ENCODE measurements at places on chromosomes 12 and 14.
A peak's percentile ranks its signal among the peaks of the same experiment; 100 is the strongest.

DNA sequence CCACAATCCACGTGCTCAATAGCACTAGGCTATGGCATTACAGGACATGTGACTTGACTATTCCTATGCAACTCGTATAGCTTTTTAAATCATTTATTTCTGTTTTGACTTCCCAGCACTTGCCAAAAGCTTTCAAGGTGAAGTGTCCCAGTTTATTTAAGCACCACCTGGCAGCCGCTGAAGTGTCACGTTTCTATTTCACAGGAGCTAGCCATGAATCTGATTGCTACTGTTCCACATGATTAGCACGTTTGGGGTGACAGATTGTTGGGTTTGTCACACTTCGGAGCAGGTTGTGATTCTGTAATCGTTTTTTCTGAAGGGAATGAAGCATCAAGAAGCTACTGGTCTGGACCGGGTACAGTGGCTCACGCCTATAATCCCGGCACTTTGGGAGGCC lies 39.9 kb upstream of the BICDL1 start:
- DNase-seq, result no peak

DNA sequence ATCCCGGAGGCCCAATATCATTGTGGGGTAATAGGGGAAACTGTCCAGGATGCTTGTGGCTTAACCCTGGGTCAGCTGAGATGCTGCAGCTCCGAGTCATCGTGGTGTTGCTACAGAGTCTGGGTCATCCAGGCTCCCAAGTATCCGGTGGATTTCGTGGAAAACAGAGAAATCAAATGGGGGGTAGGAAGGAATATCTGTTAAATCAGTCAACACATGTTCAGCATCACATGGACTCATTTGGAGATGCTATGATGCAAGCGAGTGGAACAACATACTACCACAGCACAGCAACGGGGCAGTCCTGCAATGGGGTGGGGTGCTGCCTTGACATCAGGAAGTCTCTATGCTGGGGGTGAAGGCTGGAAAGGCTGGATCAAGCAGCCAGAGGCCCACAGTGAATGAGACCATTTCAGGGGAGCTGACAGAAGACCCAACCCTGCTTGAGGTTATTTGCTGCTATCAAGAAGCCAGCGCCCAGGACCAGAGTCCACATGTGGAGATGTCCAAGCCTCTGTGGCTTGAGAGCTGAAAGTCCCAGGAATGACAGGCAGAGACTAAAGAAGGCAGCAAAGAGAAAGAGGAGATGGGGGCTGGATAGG lies 22.9 kb downstream of the VDR start:
- no peak for DNase-seq

DNA sequence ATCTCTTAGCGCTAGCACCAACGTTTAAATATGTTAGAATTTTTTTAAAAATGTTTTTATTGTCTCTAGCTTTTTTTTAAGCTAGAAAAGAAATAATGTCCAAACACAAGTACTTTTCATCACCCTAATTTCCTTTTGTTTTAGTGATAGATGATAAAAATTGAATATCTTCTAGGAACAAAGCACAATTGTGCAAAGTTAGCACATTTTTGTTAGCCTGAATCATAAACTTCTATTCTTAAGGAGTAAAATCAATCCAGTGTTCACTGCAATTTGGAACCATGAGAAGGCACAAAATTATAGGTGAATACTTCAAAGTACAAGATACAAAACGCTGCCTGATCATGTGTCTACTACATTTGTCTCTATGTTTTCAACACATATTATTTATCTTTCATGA lies 408.5 kb upstream of the RPL10L start:
- DNase-seq, result no peak

GRCh38 chr12:22100958-22101748 lies 55.1 kb downstream of the CMAS start:
- peak; percentile 58 for DNase-seq

- DNase-seq, result no peak
Measured at GRCh38 chr14:81247271-81247766, 26.6 kb upstream of the GTF2A1 start.

DNA sequence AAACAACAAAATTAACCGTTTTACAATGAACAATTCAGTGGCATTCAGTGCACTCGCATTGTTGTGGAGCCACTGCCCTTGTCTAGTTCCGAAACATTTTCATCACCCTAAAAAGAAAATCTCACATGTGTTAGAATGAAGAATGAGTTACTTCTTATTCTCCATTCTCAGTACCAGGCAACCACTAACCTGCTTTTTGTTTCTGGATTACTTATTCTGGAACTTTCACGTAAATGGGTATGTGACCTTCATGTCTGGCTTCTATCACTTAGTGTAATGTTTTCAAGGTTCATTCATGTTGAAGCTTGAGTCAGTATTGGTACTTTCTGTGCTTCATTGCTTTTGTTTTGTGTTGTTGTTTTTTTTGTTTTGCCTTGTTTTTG lies 15.6 kb downstream of the RCOR1 start:
- no peak for DNase-seq

DNA sequence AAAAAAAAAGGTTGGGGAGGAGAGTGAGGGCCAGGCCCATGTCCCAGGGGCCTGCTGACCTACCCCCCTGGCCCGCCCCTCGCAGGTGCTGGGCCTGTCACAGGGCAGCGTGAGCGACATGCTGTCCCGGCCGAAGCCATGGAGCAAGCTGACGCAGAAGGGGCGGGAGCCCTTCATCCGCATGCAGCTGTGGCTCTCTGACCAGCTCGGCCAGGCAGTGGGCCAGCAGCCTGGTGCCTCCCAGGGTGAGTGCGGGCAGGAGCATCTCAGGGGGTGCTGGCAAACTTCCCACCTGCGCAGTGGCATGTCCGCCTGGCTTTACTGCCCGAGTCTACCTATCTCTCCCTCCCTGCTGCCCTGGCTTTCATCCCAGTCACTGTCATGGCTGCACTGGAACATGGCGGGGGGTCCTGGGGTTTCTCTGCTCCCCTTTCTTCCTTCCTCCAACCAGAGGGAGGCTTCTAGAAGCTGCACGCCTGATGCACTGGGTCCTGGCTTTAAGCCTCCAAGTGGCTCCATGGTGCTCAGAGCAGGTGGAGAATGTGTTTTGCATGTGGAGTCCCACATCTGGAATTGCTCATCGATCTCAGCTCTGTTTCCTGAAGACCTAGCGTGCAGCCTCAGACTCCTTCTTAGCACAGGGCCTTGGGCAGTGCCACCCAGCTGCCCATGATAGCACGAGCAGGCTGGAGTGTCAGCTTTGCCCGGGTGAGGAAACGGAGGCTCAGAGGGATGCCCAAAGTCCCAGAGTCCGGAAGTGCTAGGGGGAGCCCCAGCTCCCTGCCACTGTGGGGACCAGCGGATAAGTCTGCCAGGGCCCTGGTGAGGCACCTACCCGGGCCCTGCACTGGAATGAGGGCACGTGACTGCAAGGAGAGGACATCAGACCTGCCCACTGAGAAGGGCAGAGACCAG lies 46.3 kb downstream of the PHETA1 start:
- DNase-seq, result no peak

DNA sequence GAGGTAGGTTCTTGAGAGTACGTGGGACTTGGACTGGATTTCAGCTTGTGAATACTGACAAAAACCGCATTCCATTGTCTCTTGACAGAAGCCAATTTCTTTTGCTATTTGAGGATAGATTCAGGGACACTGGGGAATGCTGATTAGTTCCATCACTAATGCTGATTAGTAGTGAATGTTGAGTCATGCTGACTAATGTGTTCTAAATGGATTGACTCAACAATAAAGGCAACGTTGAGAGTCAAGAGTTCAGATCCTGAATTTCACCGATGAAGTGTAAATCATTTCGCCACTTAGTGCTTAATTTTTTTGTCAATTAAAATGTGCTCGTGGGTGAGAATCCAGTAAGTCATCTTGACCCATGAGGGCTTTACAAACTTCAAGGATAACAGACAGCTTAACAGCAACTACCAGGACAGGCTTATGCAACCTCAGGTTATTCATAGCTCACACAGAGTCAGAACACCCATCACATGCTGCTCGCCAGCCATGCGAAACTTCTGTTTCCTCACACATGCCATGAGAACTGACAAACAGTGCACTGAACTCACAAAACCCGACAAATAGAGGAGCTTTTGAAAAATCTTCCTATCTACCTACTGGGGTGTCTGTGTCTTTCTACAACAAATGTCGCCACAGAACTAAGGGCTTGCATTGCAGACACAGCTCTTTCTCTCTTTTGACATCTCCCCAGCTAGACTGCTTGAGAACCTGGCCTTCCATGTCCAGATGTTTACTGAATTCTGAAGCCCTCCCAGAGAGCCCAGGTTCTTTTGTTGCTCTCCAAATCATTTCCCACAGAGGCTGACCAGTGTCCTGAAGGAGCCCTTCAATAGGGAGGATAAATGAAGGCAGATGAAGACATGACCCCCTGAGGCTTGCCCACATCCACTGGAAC lies 316.4 kb downstream of the ZFP36L1 start:
- DNase-seq, result no peak

- DNase-seq, result no peak
Measured at GRCh38 chr14:21749306-21749868, 75.8 kb upstream of the OR4E1 start.

DNA sequence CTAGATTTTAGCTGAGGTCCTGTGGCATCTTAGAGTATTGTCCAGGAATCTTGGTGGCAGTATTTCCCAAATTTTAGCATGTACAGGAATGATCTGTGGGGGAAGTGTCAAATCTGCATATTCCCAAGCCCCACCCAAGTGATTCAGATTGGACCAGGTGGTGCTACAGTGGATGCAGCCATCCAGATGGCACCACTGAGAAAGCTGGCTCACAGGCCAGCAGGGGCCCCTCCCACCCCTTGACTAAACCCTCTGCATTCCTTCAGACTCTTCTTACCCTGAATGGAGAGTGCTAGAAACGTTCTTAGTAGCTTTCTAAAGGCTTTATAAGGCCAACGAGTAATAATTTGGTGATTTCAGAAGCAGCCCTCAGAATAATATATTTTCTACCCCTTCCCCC lies 255.2 kb downstream of the NRXN3 start:
- DNase-seq, result no peak

GRCh38 chr12:49967042-49967776 lies 5.5 kb downstream of the AQP5 start:
- DNase-seq, result peak; percentile 79

DNA sequence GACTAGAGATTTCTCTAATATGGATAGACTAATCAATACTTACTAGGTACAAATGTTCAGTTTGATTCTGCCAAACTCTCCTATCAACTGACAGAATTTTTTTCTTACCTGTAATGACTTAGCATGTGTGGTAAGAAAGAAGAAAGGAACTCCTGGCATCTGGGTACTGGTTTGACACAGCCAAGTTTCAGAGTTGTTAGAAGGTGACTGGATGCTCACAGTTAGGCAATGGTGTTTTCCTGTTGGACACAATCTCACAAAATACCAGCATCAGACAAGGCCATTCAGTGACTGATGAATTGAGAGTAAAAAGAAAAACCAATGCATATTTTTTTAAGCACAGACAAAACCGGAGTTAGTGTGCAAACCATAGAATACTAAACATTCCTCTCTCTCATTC lies 4.2 kb downstream of the MUCL1 start:
- DNase-seq, result no peak

DNA sequence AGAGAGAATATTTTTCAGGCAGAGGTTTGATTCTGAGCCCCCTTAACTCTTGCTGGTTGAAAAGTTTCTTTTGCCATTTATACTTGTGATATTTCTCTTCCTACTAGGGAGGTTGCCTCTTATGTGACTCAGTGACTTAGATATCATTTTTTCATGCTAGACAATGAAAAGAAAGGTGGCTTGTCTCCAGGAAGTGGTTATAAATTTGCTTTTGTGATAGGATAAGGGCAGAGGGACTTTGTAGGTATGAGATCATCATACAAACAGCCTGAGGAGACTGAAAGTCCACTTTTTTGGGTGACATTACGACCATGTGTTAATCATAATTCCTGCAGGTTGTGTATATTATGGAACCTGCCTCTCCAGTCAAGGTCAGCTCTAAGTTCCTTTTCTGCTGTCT lies 35.8 kb downstream of the ACSM4 start:
- no peak for DNase-seq

DNA sequence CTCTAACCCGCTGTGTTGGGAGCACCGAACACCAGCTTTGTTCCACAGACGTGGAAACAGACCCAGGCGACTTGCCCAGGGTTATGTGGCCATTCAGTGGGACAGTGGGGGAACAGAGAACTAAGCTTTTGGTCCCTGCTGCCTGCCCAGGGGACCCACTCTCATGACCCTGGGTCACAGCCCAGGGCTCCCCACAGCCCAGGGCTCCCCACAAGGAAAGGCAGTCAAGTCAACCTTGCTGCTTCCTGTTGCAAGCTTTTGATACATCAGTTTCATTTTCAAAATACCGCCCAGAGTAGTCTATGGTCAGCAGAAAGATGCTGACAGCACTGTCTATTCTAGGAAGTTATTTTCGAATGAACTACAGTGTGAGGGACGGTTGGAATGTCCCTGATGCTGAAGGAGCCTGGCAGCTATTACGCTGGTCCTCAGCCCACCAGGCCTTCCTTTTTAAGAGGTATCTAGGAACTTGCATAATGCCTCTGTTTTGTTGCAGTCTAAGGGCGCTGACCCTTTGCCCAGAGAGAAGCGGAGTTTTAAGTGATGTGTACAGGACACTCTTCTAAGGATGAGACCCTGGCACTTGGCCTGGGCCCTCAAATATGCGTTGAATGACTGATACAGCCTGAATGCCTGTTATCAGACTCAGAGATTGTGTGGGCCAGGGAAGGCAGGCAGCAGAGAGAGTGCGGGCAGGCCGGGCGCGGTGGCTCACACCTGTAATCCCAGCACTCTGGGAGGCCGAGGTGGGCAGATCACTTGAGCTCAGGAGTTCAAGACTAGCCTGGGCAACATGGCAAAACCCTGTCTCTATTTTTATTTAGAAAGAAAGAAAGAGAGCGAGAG lies 12.6 kb upstream of the TTC7B start:
- no peak for DNase-seq

GRCh38 chr14:91889477-91890211 lies 22.3 kb upstream of the TC2N start:
- DNase-seq, result no peak

GRCh38 chr12:113391650-113392337 lies 11.9 kb downstream of the SDS start:
- DNase-seq, result no peak

DNA sequence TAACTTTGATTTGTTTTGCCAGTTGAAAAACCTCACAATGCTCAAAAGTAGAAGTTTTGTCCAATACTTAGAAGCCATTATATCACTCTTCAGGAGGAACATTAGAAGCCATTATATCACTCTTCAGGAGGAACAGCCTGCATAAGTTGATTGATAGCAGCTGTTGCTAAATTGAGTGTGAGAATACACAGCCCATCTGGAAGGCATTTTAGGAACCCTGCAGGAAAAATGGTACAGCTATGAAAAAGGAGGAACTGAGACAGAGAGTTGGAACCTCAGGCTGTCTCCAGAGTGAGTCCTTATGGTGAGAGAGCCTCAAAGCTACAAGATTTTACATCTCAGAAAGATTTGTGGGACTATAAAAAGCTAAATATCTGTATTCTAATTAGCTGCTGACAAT lies 207.0 kb downstream of the MYRFL start:
- no peak for DNase-seq

All from NCI-H526 (cell line).